Activated effector memory CD4-positive, alpha-beta T cell treated with anti-CD3 and anti-CD28 coated beads, Interleukin-2, amount 50 U/mL, for 16 hours (primary cell): ENCODE measurements at places on chromosomes 11 and 22.

DNA sequence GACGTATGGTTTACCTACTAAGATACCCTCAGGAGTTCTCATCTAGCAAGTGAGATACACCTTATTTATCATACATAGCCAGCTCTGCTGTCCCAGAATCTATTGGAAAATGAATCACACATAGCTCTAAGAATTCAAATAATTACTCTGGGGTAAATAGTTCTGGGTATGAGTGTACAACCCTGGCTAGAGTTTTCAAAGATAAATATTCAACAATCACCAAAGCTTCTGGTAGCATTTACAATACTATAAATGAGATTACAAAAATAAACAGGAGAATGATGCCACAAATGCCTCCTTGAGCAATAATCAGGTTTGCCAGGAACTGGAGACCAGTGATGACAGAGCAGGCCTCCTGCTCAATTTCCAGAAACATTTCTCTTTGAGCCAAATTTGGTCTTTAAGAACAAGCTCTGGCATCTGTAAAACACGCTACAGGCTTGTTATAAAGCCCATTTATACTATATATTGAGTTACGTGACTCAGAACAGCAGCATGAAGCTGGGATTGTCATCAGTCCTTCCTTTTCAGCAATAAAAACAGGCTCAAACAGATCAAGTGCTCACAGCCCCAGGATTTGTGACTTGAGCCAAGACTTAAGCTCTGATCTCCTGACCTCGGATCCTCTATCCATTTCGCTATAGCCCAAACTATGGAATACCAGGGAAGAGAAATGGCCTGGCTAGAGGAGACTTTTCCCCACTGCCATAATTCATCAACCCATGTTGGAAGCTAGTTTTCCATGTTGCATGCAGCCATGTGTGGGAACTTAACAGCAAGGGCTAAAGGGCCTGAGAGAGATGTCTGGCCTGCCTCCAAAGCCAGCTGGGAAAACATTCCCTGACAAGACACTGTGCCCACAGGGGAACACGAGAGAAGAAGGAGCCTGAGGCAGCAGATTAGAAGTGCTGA, 19.7 kb downstream of the RAB30 start:
- DNase-seq: no peak

- DNase-seq: no peak
Observed at GRCh38 chr11:116720895-116721294, 51.9 kb downstream of the BUD13 start.

DNA sequence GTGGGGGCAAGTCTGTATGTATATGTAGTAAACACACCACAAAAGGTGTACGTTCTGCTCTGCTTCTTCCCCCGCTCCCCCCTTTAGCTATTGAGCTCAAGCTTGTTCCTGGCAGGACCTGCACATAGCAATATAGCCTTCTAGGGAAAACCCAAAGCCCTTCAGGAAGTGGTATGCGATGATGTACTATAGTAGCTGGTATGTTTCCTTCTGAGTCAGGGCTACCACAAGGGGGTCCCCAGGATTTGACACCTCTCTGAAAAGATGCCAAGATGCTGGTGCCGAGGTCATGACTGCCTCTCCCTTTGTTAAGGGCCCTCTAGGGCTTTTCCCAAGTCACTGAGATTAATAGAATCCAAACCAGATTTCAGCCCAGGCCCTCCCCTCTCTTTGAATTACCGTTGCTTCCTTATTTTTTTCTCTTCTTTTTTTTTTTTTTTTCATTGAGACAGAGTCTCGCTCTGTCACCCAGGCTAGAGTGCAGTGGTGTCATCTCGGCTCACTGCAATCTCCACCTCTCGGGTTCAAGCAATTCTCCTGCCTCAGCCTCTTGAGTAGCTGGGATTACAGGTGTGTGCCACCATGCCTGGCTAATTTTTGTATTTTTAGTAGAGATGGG, 268.4 kb downstream of the ETS1 start:
- DNase-seq: peak; percentile 86

- no peak for DNase-seq
Observed at GRCh38 chr11:72524711-72525110, 90.4 kb upstream of the CLPB start.

DNA sequence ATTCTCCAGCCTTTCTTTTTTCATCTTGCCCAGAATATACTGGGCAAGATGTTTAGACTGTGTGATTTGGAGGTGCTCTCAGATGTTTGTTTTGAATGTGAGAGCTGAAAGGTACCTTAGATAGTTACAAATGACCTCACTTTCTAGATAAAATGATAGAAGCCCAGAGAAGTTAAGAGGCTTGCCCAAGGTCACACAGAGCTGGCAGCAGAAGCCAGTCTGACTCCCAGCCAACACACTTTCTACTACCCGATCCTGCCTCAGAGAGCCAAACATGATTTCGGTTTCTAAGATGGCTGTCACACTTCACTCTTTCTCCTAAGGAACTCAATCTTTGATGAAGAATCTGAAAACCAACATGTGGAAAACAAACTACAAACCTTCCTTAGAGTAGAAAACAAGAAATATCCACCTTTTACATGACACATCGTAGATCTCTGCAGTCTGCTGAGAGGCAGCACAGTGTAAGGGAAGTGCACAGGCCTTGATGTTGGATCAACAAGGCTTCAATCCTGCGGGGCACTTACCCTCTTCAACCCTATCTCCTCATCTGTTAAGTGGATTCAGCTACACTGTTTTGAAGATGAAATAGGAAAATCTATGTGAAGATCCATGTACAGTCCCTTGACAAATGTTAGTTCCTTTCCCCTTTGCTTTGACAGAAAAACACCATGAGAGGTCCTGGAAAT, 58.6 kb downstream of the SYTL2 start:
- DNase-seq: no peak

DNA sequence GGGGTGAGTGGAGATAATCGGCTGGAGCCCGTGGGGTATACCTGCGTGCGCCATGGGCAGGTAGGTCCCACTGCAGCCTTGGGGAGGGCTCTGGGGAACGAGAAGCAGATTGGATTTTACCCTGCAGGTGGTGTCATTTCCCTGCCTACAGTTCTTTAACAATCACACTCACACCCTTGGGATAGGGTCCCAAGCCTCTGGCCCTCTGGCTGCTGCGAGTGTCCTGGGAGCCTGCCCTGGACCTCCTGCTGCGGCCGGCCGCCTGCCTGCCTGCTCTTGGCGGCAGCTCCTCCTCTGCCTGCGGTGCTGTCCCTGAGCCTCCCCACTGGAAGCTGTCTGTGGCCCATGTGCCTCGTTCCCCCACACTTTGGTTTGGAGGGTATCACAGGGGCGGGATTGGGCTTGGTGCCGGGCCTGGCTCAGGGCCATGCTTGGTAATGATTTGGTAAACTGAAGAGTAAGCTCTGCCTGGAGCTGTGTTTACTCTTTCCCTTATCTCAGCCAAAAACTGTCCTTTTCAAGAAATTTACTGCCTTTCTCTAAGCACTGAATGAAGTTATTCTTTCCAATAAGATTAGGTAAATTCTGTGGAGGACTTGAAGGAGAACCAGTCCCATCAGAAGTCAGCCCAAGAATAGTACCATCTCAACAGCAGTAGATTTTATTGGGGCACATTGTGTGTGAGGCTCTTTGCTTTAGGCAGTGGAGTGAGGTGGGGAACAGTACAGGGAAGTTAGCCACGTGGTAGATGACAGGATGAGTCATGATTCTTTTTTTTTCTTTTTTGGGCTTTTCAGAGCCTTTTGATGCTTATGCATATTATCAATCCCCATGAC, 53.7 kb downstream of the TBC1D22A start:
- DNase-seq: no peak

DNA sequence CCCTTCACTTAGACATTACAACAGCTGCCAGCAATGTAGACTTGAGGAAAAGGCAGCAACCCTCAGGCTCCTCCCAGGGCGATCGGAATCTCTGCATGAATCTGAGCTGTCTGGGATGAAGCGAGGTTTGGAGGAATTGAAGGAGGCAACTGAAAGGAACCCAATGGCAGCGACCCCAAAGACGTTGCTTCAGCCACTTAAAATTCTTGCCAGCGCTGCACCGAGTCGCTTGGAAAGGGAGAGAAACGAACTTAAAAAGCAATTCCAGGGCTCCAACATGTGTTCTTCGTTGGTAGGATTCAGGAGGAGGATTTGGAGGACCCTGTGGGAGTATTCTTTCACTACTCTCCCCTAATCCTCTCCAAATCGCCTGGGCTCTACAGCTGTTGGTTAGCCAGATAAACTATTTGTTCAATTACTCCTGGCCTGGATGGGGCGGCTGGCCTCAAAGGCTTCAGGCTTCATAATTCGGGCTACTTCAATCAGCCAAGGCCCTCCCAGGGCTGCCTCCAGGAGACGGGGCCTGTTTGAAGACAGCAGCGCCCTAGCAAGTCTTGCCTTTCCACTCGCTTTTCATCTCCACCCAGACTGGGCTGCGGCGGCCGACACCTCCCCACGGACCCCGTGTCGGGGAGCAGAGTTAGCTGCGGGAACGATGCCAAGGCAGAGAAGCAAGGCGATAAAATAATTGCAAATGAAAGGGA, 72.4 kb upstream of the TMEM45B start:
- DNase-seq: no peak

- peak; percentile 67 for DNase-seq
Observed at GRCh38 chr22:20741634-20742581, 32.0 kb upstream of the SERPIND1 start.

GRCh38 chr11:45392591-45393091, 106.5 kb upstream of the SYT13 start:
- peak; percentile 53 for DNase-seq

DNA sequence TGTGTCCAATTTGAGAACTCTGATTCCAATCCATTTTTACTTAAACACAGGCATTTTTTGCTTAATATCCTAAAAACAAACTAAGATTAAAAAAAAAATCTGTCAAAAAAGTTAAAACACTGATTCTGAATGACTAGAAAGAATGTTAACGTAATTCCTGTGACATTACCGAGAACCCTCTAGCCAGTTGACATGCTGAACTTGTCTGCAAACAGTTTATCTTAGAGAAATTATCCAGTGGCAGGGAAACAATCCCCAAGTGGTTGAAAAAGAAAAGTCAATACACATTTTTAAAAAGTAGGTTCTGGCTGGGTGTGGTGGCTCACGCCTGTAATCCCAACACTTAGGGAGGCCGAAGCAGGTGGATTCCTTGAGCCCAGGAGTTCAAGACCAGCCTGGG, 11.6 kb downstream of the KMT5B start:
- DNase-seq: no peak

DNA sequence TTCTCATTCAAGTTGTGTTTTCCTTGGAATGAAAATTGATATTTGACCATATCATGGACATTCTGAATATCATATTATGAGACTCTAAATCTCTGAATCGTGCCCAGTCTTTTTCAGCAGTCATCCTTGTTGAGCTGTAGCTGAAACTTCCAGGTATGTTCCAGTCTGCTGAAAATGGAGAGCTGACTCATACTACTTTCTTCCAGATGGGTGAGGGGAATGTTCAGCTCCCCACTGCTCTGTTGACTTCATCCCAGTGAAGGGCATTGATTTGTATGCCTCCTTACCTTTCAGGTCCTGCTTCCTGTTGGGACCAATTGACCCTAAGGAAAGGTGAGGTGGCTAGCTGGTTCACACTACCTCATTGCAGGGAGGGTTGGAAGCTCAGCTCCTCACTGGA, 3.5 kb downstream of the OR5P2 start:
- DNase-seq: no peak

GRCh38 chr11:78402847-78403246, 14.8 kb downstream of the GAB2 start:
- no peak for DNase-seq

- DNase-seq: no peak
Observed at GRCh38 chr22:35601743-35602615, 15.2 kb downstream of the MB start.

- DNase-seq: no peak
Observed at GRCh38 chr22:49627217-49628181, 200.2 kb downstream of the BRD1 start.

- DNase-seq: no peak
Observed at GRCh38 chr11:11335043-11335442, 18.0 kb downstream of the CSNK2A3 start.

GRCh38 chr11:36426226-36426848, 83.7 kb downstream of the TRAF6 start:
- DNase-seq: no peak

- no peak for DNase-seq
Observed at GRCh38 chr11:111364503-111364902, 14.6 kb downstream of the POU2AF1 start.

GRCh38 chr11:65945941-65946558, 770 bp downstream of the TSGA10IP start:
- DNase-seq: no peak

GRCh38 chr22:24824915-24825314, 18.9 kb downstream of the SGSM1 start:
- no peak for DNase-seq

GRCh38 chr11:617912-618682, 2.3 kb upstream of the IRF7 start:
- DNase-seq: no peak

DNA sequence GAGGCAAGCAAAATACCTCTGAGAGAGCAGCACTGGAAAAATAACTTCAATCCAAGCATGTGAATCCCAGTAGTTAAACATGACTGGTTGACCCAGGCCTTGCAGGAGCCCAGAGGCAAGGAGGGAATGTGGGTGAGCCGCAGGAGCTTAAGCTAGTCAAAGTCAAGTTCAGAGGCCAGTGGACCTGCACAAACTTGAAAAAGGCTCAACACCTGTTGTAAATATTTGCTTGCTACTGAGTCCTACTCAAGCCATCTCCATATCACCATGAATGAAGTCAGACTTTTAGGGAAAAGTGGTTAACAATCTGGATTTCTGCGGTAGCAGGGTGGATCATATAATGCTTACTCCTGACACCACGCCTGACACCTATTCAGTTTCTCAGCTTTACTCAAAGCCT, 4.8 kb upstream of the CAT start:
- DNase-seq: no peak

DNA sequence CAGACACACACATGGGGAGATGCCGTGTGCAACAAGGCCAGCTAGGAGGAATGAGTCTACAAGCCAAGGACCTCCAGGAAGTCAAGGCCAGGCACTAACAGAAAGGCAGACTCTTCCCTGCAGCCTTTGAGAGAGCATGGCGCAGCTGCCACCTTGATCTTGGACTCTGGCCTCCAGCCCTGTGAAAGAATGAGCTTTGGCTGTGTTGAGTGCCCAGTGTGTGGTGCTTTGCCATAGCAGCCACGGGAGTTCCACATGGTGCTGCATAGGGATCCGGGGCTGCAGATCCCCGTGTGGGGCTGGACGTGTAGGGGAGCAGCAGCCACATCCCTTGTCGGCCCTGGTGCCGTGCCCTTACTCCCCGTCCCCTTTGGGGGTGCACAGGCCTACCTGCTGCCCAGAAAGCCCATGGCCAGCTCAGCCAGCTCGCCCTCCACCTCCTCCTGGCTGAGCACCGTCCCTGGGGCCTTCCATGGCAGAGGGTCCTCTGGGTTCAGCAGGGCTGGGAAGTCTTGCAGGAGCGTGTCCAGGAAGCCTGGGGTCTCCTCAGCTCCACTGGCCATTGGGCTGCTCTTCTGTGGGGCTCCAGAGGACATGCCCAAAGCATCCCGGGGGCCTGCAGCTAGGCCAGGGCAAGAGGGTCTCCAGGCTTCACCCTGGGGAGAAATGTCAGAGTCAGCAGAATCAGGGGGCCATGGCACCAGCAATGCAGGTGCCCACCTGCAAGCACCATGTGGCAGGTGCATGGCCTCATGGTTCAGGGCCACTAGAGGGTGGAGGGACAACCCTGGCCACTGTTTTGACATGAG, 7.0 kb downstream of the PPM1F start:
- no peak for DNase-seq
